Activated CD4-positive, alpha-beta memory T cell treated with anti-CD3 and anti-CD28 coated beads, Interleukin-2, amount 10 ng/mL, durations not matched to agents 7 days and 5 days (primary cell): ENCODE measurements at places on chromosomes 7 and 10. TPM values are rescaled to one million over a fixed set of nuclear protein-coding genes. Genes with fewer than 3 reads are reported as not detected.

DNA sequence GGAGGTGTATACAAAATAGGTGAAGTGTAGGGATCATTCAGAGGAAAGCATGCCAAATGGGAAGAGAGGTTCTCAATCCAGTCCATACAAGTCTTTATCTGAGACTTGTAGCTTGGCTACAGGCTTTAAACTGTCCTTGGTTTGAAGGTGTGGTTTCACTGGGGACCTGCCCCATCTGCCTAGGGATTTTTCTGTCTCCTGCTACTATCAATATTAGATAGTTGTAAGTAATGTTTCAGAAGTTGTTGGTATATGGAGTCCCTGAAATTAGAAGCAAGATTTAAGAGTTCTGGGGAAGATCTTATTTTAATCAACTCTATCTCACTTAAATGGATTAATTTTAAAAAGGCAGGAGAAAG, 100.9 kb downstream of the ANKRD7 start:
- DNase-seq = no peak

GRCh38 chr10:118841881-118842605, 87.3 kb upstream of the CACUL1 start:
- no peak for DNase-seq

DNA sequence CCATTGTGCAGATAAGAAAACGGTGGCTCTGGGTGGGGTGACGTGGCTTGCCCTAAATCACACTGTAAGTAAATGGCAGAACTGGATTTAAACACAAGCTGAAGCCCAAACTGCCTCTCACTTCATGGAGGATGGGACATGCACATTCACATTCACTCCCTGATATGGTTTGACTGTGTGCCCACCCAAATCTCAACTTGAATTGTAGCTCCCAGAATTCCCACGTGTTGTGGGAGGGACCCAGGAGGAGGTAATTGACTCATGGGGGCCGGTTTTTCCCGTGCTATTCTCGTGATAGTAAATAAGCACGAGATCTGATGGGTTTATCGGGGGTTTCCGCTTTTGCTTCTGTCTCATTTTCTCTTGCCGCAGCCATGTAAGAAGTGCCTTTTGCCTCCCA, 32.4 kb downstream of the CHST15 start:
- DNase-seq = no peak

DNA sequence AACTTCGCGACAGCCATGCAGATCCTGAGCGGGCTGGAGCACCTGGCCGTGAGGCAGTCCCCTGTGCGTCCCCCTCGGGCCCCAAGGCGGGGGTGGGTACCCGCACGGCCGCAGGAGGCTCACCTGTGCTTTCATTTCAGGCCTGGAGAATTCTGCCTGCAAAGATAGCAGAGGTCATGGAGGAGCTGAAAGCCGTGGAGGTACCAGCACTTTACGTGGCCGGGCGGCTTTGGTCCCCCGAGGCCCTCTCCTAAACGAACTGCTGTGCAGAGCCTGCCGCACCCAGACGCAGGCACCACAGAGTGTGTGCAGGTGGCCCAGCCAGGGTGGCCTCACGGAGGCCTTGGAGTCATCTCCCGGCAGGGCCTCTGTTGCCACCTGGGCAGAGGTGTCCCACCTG, 11.1 kb upstream of the UTF1 start:
- DNase-seq = no peak

- DNase-seq = no peak
Observed at GRCh38 chr7:19118636-19119371, 1.4 kb upstream of the TWIST1 start.

- no peak for DNase-seq
Observed at GRCh38 chr10:103105462-103105861, 87.6 kb downstream of the NT5C2 start.

GRCh38 chr10:16867556-16867955, 50.3 kb upstream of the RSU1 start:
- no peak for DNase-seq

GRCh38 chr10:86265236-86265894, 101.2 kb downstream of the GRID1 start:
- DNase-seq = no peak

- no peak for DNase-seq
Observed at GRCh38 chr10:69217119-69217754, 2.9 kb upstream of the HKDC1 start.

- peak; percentile 53 for DNase-seq
Observed at GRCh38 chr7:103065667-103066066, 8.9 kb downstream of the FBXL13 start.

- no peak for DNase-seq
Observed at GRCh38 chr10:78502210-78502936, 468.7 kb downstream of the RPS24 start.

- DNase-seq = no peak
Observed at GRCh38 chr10:105797234-105797890, 1156.3 kb downstream of the SORCS3 start.

DNA sequence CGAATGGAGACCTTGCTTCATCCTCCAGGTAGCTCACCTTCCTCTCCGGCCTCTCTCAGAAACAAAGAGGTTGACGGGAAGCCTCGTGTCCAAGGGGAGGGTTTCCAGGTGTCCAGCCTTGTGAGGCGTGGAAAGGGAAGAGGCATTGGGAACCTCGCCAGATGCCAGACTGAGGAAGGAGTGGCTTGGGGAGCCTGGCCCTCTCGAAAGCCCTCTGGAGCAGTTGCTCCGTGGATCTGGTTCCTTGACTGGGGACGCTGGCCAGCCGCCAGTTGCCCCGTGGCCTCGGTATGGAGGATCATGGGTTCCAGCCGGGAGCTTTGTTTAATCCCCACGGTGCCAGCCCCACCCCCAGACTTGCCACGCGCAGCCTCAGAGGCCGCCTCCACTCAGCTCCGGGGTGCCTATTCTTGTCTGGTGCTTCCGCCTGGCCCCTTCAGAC, 30.3 kb upstream of the SUN1 start:
- DNase-seq = no peak

- no peak for DNase-seq
Observed at GRCh38 chr7:29478687-29479240, 84.9 kb upstream of the PRR15 start.

DNA sequence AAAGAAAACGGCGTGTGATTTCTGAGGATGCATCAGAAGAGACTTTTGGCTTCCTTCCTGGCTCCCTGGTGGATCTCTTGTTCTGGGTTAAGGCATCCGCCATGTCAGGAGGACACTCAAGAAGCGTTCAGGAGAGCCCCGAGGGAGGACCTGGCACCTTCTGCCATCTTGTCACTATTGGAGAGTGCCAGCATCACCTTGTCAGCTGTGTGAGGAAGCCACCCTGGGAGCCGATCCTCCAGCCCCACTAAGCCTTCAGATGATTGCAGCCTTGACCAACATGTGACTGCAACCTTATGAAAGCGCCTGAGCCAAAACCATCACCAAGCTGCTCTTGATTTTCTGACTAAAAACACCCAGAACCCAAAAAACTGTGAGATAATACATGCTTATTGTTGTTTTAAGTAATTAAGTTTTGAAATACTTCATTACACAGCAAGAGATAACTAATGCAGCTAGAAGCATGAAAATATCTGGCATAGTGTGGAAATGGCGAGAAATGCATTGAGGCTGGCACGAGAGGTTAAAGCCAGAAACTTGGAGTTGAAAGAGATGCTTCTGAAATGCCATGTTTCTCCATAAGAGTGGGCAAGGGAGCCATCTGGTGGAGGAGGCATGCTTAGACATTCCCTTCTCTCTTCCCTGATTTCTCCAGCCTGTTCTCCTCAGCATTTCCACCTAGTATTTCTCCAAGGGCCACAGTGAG, 5.4 kb upstream of the ZFYVE27 start:
- peak; percentile 53 for DNase-seq

DNA sequence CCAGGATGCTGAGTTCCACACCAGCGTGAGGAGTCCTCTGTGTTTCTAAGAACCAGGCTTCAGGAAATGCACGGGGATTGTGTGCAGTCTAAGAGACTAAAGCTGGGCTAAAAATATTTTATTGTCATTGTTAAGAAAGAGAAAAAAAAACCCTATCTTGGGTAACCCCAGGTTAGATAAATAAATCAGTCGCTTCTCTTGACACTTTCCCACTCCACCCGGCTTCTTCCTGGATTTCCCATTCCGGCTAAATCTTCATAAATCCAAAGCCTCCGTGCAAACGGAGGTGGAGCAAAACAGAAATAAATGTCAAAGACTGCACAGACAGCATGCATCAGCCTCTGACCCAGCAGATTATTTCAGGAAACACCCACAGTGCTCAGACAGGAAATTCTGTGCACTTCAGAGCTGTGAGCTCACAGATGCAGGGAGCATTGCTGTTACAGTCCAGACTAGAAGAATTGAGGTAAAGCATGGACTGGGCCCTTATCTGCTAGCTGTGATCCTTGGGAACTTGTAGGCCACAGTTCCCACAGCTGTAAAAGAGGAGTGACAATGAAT, 44.8 kb upstream of the GRID1 start:
- DNase-seq = peak; percentile 49

DNA sequence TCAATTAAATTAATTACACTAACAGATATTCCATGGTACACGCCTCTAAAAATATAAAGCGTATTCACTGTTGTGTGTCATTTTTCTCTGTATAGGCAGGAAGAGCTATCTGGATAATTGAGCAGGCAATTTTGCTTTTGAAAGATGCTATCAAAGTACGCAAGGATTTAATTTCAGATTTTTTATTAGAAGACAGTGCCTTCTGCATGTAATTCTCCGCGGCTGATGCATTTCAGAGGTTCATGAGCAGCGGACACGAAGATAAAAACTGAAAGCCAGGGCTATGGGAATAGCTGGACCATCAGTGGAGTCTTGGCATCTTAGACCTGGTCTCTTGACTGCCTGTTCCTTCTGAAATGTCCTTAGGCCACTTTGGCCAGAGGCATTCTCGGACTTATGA, 35.7 kb upstream of the SDK1 start:
- no peak for DNase-seq

- no peak for DNase-seq
Observed at GRCh38 chr10:47401210-47401609, 17.1 kb upstream of the ZNF488 start.

DNA sequence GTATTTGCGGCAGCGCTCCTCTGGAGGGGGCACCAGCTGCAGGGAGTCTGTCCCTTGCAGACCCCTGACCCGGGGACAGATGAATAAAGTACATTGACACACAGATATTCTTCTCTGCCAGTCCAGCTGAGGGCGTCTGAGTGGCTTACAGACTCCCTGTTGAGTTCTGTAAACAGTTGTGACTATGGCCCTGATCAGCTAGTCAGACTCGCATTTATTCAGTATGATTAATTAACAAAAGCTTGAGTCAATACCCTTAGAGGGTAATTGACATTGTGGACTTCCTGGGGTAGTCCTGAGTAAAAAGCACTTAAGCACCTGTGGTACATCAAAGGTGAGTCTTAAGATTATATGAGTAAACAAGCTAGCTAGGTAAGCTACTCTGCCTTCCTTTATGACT, 21.0 kb downstream of the ANKRD30A start:
- no peak for DNase-seq

DNA sequence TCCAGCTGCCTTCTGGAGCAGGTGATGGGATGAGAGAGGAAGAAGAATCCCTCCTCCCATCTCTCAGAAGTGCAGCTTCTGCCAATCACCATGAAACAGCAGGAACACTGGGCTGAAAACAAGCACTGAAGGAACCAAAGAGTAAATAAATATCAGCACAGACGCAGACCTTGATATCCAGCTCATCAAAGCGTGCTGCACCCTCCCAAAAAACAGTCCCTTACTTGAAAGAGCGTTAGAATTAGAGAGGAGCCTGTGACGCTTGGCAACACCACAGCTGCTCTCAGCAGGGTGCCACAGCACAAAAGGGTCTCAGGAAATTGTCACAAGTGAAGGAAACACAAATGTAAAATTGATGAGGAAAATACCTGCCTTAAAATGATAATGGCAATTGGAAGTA, 39.5 kb downstream of the KLF6 start:
- DNase-seq = no peak

- DNase-seq = no peak
Observed at GRCh38 chr10:127506094-127506493, 43.0 kb upstream of the NPS start.

- no peak for DNase-seq
Observed at GRCh38 chr10:14396411-14397048, 65.8 kb upstream of the FRMD4A start.

DNA sequence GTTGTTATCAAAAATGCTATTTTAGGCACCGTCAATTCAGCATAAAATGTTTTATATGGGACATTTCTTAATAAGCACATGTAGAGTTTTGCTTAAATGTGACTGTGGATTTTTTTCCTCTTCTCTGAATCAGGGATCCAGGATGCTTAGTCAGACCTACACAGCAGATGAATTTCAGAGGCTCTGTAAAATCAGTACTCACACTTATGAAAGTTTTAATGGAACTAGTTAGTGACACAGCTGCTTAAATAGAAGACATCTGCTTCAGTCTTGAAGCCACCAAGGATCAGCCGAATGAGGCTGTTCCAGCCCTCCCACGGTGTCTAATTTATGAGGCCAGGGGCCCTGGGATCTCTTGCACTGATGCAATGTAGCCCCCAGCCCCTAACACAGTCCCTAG, 136.0 kb downstream of the MYOF start:
- DNase-seq = no peak

DNA sequence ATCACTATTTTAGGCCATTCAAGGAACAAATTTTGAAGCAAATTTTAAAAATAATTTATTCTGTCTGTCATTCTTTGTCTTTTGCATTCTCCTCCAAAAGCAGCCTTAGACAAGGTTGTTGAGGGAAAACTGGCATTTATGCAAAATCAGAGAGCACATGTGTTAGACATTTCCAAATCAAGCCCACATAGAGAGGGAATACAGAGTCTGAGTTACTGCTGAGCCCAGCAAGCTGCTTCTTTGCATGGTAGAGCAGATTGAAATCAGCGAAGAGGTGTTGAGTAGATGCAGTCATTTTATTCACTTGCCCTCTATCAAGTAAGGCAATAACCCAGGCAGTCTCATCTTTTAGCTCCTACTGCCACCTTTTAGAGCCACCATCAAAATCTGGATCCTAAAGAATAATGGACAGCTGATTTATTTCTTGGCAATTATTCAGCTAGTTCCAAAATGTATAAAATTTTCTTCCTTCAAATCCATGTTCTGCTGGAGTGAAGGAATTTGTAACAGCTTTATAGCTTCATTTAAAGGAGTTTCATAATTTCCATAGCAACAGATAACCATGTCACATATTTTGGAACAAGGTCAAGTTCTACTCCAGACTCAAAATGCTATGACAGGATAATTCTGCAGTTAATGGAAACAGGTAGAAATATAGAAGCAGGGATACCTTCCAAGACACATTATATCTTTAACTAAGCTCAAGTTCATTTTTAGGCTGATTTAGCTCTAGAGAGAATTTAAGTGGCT, 7.3 kb upstream of the PCDH15 start:
- DNase-seq = no peak

CCDC172 gene
- total RNA-seq = not detected

ADRB1 gene
- total RNA-seq = 0.20 TPM

TMEM139 gene
- 0.73 TPM for total RNA-seq

COL17A1 gene
- total RNA-seq = not detected

RBP4 gene
- total RNA-seq = not detected

LYZL1 gene
- not detected for total RNA-seq

HOGA1 gene
- total RNA-seq = not detected

SFTPA1 gene
- not detected for total RNA-seq

DMBT1 gene
- 0.05 TPM for total RNA-seq

GALNT17 gene
- total RNA-seq = not detected

SPAM1 gene
- total RNA-seq = not detected

HTR5A gene
- total RNA-seq = not detected

MMD2 gene
- total RNA-seq = not detected

PNLIPRP3 gene
- total RNA-seq = not detected

OPN4 gene
- not detected for total RNA-seq

CLRN3 gene
- not detected for total RNA-seq
